ENCODE measurements at places on chromosomes 7 and 10. TPM values are rescaled to one million over a fixed set of nuclear protein-coding genes. Genes with fewer than 3 reads are reported as not detected.

The GATA3 gene
- total RNA-seq = 0.48 TPM

- no peak for DNase-seq
Measured at GRCh38 chr10:77493851-77494261, 143.8 kb downstream of the KCNMA1 start.

GRCh38 chr10:31143331-31143935 is 111.8 kb upstream of the ZNF438 start:
- DNase-seq = no peak

DNA sequence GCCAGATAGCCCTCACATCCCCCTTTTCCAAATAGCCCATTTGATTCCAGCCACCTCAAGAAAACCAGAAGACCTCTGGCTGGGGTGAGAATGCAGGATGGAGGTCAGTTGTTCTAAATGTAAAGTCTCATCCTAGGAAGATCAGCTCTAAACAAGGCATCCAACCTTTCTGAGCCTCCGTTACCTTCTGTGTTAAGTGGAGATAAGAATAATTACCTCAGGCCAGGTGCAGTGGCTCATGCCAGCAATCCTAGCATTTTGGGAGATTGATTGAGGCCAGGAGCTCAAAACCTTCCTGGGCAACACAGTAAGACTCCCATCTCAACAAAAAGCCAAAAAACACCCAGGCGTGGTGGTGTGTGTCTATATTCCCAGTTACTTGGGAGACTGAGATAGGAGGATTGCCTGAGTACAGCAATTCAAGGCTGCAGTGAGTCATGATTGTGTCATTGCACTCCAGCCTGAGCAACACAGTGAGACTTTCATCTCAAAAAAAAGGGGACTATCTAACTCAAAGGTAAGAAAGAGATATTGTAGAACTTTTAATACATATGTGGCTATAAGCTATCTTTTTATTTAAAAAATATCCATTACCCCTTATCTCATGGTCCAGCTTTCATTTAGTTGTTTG is 43.5 kb downstream of the PRTFDC1 start:
- DNase-seq = no peak

The CPA4 gene
- not detected for total RNA-seq

GRCh38 chr7:94882891-94883290 is 24.5 kb upstream of the PPP1R9A start:
- no peak for DNase-seq

GRCh38 chr7:41403291-41403690 is 299.6 kb downstream of the INHBA start:
- DNase-seq = no peak
